ENCODE measurements at places on chromosomes 3 and 15.

DNA sequence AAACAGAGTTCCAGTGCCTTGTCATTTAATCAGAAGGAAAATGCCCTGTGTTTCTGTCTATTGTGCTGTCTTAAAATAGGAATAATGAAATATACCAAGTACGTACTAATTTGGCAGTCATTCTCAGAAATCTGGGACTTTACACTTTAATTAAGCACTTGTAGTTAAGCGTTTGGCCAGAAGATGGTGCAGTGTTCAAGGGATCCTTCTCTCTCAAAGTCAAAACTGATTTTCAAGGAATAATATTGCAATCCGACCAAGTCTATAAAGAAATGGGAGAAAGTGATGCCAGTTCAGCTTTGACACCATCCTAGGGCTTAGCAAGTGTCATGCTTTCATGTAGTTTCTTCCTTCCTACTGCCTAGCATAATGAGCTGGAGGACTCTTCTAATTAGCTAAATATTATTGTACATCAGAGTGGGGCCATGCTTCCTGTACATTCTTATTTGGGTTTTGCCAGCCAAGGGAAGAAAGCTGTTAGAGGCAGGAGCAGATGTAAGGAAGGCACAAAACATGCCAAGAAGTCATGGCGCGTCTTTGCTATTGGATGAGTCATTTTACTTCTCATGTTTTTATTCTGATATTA lies 64.8 kb downstream of the SAMMSON start:
- DNase-seq: peak; percentile 58

GRCh38 chr3:179074656-179075055 lies 3.0 kb upstream of the ZMAT3 start:
- no peak for DNase-seq

- no peak for DNase-seq
These were observed 9.3 kb downstream of the GALNT15 start for GRCh38 chr3:16183601-16184270.

GRCh38 chr3:60877188-60877587 lies 374.1 kb downstream of the FHIT start:
- DNase-seq: no peak

DNA sequence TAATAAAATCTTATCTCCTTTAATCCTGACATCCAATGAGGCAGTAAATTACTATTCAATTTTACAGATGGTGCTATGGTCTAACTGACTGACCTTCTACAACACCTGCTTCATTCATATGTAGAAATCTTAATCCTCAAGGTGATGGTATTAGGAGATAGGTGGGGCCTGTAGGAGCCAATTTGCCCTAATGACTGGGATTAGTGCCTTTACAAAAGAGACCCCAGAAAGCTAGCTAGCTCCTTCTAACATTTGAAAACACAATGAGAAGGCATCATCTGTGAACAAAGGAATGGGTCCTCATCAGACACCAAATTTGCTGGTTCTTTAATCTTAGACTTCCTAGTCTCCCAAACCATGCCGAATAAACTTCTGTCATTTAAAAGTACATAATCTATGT lies 137.4 kb upstream of the UBP1 start:
- no peak for DNase-seq

DNA sequence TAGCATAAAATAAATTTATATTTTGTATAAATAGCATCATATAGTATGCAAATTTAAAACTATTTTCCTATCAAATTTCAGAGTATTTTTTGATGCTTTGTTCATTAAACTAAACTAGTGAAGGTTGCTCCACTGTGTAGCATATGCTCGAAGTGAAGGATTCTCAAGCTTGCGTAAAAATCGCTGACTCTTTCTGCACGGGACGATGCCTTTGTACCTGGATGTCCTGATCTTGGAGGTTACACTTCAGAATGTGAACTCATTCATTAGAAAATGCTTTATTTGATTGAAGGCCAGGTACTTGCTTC lies 305.0 kb downstream of the WDR72 start:
- no peak for DNase-seq

GRCh38 chr15:52336529-52336928 lies 40.9 kb upstream of the MYO5C start:
- peak; percentile 1 for DNase-seq

GRCh38 chr3:142447301-142447851 lies 461 bp downstream of the XRN1 start:
- peak; percentile 85 for DNase-seq

- DNase-seq: no peak
These were observed 104.6 kb downstream of the IL1RAP start for GRCh38 chr3:190618330-190619030.

GRCh38 chr15:67559576-67559975 lies 17.1 kb downstream of the MAP2K5 start:
- DNase-seq: no peak

- DNase-seq: no peak
These were observed 12.7 kb upstream of the CRABP1 start for GRCh38 chr15:78327466-78327865.

- DNase-seq: no peak
These were observed 5.3 kb downstream of the RAF1 start for GRCh38 chr3:12658593-12659058.

GRCh38 chr3:71570546-71570945 lies 13.0 kb downstream of the FOXP1 start:
- DNase-seq: no peak

DNA sequence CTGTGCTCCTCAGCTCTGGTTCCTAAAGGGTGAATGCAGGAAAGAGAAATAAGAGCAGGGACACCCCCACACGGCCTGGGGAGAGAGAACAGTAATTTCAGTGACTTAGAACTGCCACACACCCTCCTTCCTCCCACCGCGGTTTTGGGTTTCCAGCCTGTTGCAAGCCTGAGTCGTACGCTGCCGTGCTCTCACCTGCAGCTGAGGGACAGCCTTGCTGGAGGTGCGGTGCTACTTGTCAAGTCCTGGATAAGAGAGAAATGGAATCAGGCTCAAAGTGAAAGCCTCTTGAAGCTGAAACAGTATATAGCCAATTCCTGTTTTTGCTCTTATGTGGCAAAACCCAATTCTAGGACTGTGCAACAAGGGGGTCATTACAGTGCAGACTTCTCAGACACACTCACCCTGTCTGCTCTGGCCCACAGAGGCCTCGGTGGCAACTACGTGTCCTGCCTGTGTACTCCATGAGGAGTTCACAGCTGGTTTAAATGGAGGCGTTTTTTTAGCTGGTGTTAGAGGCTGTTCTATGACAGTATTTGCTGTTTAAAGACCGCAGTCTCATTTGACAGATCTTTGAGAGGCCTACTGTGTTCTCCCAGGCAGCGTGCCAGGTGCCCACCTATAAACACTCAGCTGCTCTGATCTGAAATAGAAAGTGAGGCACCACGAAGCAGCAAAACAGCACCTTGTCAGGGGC lies 42.9 kb downstream of the TBC1D2B start:
- peak; percentile 31 for DNase-seq

DNA sequence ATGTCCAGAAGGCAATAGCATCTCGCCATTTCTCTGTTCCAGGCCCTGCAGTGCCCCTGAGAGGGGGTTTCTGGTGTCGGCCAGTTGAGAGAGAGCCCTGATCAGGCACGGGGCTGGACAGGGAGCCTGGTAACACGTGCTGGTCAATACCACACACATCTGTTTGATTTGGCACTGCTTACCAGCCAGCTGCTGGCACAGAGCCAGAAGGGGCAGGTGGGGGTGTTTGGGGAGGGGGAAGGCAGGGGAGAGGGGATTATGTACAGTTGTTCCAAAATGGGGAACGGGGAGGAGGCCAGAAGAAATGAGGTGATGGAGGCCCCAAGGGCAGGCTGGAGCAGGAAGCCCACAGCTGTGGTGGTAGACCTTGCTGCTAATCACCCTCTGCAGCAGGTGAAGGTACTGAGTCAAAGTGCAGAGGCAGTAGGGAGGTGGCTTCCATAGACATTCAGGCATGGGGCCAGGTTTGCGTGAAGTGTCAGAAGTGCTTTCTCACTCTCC lies 153.5 kb upstream of the LPP start:
- peak; percentile 76 for DNase-seq

- DNase-seq: no peak
These were observed 82.6 kb upstream of the PLXND1 start for GRCh38 chr3:129689036-129689435.

GRCh38 chr3:18740631-18741583 lies 315.8 kb upstream of the SATB1 start:
- DNase-seq: no peak

GRCh38 chr15:63301088-63301487 lies 23.7 kb downstream of the APH1B start:
- DNase-seq: no peak

- no peak for DNase-seq
These were observed 22.0 kb upstream of the LCTL start for GRCh38 chr15:66587749-66588148.

GRCh38 chr3:80244390-80244789 lies 476.6 kb upstream of the ROBO1 start:
- DNase-seq: peak; percentile 30

- DNase-seq: no peak
These were observed 75.6 kb upstream of the WNT5A start for GRCh38 chr3:55562700-55563099.

GRCh38 chr15:62941699-62942098 lies 100.8 kb upstream of the TPM1 start:
- no peak for DNase-seq

DNA sequence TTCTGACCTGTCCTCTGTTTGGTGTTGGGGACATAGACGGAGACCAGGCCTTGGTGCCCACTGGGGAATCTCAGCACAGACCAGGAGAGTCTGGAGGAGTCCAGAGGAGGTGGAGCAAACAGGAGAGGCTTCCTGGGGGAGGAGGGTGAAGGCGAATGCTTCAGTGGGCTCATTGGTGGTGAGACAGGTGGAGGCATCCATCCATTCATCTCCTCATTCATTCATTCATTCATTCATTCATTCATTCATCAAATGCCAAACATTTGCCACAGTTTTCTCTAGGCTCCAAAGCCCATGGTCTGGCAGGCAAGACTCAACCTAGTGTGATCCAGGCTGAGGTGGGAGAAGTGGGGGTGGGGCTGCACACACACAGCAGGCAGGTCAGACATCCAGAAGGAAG lies 7.9 kb upstream of the LINGO1 start:
- no peak for DNase-seq

- no peak for DNase-seq
These were observed 60.9 kb downstream of the RPLP1 start for GRCh38 chr15:69513450-69513960.

GRCh38 chr3:148829926-148830325 lies 2.3 kb downstream of the CPB1 start:
- DNase-seq: no peak

DNA sequence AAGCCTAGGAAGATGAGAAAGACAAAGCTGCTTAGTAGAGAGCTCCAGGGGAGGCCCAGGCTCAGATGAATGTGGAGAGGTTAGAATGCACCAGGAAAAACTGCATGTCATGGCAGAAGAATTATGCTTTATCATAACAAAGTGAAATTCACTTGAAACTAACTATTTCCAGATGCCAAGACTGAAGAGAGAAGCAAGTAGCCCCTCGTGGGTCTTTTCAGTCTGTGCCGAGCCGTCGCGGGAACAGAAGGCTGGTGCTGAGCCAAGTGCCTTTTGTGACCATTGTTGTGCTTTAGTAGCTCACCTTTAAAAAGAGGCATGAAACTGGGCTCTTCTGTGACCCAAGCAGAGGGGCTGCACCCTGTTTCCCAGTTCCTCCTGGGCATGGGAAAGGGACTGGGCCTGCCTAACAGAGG lies 73.2 kb downstream of the CHDH start:
- no peak for DNase-seq

- DNase-seq: no peak
These were observed 64.8 kb downstream of the NTRK3 start for GRCh38 chr15:88191812-88192165.

DNA sequence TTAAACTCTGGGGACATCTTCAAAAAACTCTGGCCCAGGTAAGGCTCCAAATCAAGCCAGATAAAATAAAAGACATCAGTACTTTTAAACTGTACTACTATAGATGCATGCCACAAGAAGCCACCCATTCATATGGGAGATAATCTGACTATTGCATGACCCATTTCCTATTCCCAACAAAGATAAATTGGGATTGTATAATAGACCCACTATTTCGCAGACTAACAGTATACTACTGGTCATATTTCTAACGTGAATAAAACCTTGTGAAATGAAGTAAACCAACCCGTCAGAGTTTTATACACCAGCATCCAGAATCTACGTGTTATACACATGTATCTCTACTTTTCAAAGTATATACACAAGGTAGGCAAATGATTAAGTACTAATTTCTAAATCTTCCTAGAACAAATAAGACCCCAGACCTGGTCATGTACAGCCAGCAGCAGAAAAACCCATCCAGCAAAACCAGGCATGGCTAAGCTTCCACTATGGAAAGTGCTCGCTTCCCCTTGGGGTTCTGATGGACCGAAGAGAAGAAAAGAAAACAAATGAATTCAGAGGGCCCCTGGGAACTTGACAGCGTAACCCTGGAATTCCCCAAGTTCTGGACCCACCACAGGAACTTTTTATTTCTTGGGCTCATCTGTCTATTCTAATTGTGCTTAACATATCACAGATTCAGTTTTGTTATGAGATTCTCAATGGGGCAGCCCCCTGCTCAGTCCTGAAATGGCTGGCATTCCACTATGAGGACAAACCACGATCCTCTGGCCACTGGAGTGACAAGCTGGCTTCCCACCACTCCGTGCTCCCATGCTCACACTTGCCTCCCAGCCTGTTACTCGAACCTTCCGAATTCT lies 69.1 kb downstream of the MB21D2 start:
- no peak for DNase-seq

- peak; percentile 91 for DNase-seq
These were observed at the start of gene GABRB3 for GRCh38 chr15:26772154-26773066. Gene GABRB3, minus strand, starts transcription at chr15:26773066.

GRCh38 chr3:128070898-128071591 lies 18.8 kb downstream of the SEC61A1 start:
- no peak for DNase-seq

GRCh38 chr3:138234401-138235179 lies 47.5 kb downstream of the ARMC8 start:
- DNase-seq: no peak

DNA sequence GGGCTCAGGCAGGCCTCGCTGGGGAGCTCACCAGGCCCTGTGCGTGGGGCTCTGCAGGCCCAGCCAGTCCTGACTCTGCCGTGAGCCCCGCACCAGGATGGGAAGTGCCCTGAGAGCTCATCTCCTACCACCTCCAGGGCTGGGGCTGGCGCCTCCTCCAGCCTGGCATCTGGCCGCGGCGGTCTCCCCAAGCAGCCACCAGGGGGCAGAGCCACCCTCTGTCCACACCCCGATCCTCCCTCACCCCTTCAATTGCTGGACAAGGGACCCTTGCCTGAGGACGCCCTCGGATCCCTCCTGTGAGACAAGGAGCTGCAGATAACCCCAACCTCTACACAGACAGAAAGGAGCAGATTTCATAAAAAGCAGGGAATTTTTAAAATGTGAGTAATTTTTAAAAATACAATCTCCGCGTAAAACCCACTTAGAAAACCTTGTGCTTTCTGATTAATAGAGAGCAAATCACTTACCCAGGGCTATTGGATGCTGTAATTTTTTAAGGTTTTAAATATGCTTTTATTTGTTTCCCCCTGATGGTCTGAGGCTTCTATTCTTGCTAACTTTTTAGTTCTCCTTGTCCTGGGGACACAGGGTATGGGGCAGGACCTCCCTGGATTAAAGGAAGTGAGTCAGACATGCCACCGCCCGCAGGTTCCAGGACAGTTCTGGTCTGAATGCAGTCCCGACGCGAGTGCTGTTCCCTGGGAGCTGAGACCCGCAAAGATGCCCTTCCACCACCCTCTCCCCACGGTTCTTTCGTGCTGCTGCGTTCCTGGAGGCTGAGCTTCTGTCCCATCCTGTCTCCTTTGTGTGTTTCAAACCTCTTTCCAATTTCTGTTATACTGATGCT lies 52.3 kb upstream of the CHRNA7 start:
- peak; percentile 61 for DNase-seq

Data from NCI-H1417 (cell line).